Thoracic aorta (tissue), 2 donors: ENCODE measurements at places on chromosomes 6 and 20. TPM values are rescaled to one million over a fixed set of nuclear protein-coding genes. Genes with fewer than 3 reads are reported as not detected.

EFCAB8 gene
- total RNA-seq = 1.5 TPM

- DNase-seq = no peak
- H3K27me3 ChIP-seq = no peaks in the 10 kb centered on the region
- H3K36me3 ChIP-seq = no peaks in the 10 kb centered on the region
- H3K27ac ChIP-seq = no peak overlapping the region
- no peaks in the 10 kb centered on the region for H3K4me1 ChIP-seq
Observed at GRCh38 chr6:134756374-134757025, 193.4 kb downstream of the ALDH8A1 start.

GRCh38 chr6:435441-436307 is 44.1 kb downstream of the IRF4 start:
- no peaks in the 10 kb centered on the region for H3K27me3 ChIP-seq
- no peak for DNase-seq
- no peaks in the 10 kb centered on the region for H3K36me3 ChIP-seq
- H3K4me1 ChIP-seq = no peaks in the 10 kb centered on the region
- no peak overlapping the region for H3K27ac ChIP-seq

DNA sequence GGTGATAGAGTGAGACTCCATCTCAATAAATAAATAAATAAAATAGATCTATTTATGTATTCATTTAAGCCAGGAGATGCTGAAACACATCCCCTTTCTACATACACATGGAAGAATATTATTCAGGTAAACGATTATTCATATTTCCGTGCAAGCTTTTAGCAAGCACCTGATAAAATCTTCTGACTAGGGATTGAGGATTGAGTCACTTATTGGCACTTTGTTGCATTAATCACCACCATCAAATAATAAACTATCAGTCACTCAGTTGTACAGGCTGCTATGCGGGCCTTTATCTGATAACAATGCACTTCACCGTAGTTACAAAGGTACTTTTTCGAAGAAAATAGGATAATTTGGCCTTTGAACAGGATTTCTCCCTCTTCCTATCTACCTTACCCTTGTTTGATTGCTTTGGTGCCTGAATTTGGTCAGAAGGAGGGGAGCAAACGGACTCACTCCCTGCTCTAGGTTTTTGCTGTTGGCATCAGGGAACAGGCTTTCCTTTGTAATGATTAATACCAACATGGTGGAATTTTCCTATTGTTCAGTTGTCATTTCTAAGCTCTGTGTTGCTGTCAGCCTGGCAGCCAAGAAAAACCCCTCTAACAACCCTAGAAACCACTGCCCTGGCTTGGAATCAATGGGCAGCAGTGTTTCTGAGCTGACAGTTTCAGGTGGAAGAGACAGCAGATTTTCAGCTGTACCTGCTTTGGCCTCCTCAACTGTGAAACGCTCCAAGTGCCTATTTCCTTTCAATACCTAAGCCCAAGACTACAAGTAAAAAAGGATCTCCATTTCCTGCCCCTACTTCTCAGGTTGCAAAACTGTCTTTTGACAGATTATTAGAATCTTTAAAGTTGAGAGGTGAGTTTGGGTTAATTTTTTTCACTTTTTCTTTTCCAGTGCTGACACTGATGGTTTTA is 63.0 kb downstream of the MYB start:
- H3K4me3 ChIP-seq = no peak overlapping the region
- no peaks in the 10 kb centered on the region for H3K36me3 ChIP-seq
- no peaks in the 10 kb centered on the region for H3K4me1 ChIP-seq
- H3K27ac ChIP-seq = no peak overlapping the region
- no peaks in the 10 kb centered on the region for H3K27me3 ChIP-seq

MLIP gene
- not detected for total RNA-seq

DNA sequence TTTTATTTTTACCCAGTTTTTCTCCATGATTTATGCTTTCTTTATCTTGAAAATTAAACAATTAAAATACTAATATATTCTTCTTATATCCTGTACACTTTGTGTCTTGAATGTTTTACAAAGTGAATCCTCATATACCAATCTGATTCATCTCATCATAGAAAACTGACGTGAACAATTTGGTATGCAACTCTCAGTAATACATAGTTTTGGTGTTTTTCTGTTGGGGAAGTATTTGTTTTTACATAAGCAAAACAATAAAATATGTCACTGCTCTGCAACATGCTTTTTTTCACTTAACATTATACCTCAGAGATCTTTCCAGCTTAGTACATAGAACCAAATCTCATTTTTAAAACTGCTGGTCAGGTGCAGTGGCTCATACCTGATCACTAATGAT is 14.7 kb downstream of the DNAAF9 start:
- no peak for DNase-seq
- H3K27me3 ChIP-seq = no peaks in the 10 kb centered on the region
- H3K4me3 ChIP-seq = no peak overlapping the region
- H3K36me3 ChIP-seq = no peaks in the 10 kb centered on the region
- H3K4me1 ChIP-seq = peaks cover 5% of the 10 kb centered on the region

GRCh38 chr6:33128318-33128717 is 52.5 kb downstream of the HLA-DPB1 start:
- no peaks in the 10 kb centered on the region for H3K4me1 ChIP-seq
- no peak overlapping the region for H3K4me3 ChIP-seq
- H3K27ac ChIP-seq = no peak overlapping the region
- no peaks in the 10 kb centered on the region for H3K27me3 ChIP-seq

BTNL2 gene
- not detected for total RNA-seq

OXT gene
- not detected for total RNA-seq

- no peaks in the 10 kb centered on the region for H3K27me3 ChIP-seq
- peaks cover 15% of the 10 kb centered on the region for H3K4me1 ChIP-seq
- H3K4me3 ChIP-seq = no peak overlapping the region
- no peak for DNase-seq
- no peaks in the 10 kb centered on the region for H3K36me3 ChIP-seq
Observed at GRCh38 chr6:43092635-43093034, 16.5 kb downstream of the PTK7 start.

DNA sequence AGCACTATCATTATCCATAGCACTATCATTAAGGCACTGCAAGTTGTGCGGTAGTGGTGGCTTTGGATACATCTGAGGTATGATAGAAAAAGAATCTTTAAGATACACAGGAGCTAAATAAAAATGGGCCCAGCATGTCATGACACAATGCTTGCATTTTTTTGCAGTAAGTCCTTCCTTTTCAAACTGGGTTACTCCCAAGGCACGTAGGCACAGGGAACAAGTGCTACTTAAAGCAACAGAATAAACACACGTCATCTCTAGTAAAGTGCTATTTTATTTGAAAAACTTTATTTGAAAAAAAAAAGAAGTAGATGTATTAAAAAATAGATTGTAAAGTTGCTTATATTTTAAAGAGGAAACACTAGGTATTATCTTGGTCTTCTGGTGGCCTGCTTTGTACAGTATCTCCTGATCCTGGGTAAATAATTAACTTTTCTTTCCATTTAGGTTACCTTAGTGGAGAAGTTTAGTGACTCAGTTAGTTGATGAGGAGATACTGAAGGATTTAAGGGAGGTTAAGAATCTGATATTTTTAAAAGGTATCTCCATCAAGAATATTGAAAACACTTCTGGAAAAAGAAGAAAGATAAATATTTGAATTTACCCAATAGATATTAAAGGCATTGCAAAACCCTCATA is 129.6 kb downstream of the EDN1 start:
- no peak for DNase-seq
- peak overlapping the region; percentile 29 for H3K27ac ChIP-seq
- H3K4me1 ChIP-seq = peaks cover 31% of the 10 kb centered on the region
- no peaks in the 10 kb centered on the region for H3K36me3 ChIP-seq
- H3K27me3 ChIP-seq = no peaks in the 10 kb centered on the region

DNA sequence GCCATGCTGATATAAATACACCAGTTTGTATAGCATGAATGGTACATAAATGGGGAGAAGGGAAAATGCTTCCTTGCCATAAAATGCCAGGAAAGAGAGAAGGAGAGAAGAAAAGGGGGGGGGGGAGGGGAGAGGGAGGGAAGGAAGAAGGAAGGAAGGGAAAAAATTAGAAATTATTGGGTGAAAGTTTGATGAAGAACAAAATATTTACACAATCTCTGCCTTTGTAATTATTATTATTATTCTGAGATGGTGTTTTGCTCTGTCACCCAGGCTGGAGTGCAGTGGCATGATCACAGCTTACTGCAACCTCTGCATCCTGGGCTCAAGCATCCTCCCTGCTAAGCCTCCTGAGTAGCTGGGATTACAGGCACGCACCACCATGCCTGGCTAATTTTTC is 10.2 kb upstream of the ZDHHC14 start:
- no peaks in the 10 kb centered on the region for H3K4me1 ChIP-seq
- DNase-seq = no peak
- H3K36me3 ChIP-seq = no peaks in the 10 kb centered on the region
- no peaks in the 10 kb centered on the region for H3K27me3 ChIP-seq
- no peak overlapping the region for H3K27ac ChIP-seq

GRCh38 chr20:16005915-16006493 is 567.2 kb downstream of the KIF16B start:
- H3K36me3 ChIP-seq = no peaks in the 10 kb centered on the region
- no peak overlapping the region for H3K27ac ChIP-seq
- H3K4me3 ChIP-seq = no peak overlapping the region
- H3K4me1 ChIP-seq = no peaks in the 10 kb centered on the region

MAS1 gene
- total RNA-seq = 0.27 TPM

LGSN gene
- not detected for total RNA-seq

TXLNB gene
- 0.49 TPM for total RNA-seq

DNA sequence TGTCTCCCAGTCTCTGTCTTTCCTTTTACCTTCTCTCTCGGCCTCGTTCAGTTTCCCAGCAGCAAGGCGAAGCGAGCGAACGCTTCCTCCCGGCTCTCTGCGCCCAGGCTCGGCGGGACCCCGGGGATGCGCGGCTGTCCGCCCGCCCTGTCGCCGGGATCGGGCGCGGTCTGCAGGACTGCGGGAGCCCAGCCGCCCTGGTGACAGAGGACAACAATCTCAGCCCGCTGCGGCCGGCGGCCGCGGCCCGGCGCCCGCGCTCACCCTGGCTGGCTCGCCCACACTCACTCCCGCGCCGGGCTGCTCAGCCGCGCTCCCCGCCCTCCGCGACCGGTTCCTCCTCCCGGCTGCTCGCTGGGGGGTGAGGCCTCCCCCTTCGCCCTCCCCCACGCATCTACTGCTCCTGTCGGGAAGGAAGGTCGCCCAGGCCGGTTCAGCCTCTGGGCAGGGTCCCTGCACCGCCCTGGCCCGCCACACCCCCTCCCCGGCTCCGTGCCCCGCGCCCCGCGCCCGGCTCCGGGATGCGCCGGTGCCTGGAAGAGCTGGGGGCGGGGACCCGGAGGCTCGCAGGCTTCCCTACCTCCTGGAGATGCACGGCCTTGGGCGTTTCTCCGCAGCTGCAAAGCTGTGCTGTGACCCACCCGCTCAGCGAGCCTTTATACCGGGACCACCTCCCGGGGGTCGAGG is 410 bp downstream of the SYNE1 start:
- no peaks in the 10 kb centered on the region for H3K4me1 ChIP-seq
- no peaks in the 10 kb centered on the region for H3K36me3 ChIP-seq
- H3K27ac ChIP-seq = no peak overlapping the region
- DNase-seq = no peak

- H3K4me3 ChIP-seq = no peak overlapping the region
- no peak for DNase-seq
- H3K27me3 ChIP-seq = no peaks in the 10 kb centered on the region
- no peak overlapping the region for H3K27ac ChIP-seq
Observed at GRCh38 chr6:150723857-150724256, 124.2 kb downstream of the PLEKHG1 start.

VWA7 gene
- 0.68 TPM for total RNA-seq

GRCh38 chr20:40954521-40955165 is 74.0 kb upstream of the TOP1 start:
- H3K27ac ChIP-seq = no peak overlapping the region
- no peaks in the 10 kb centered on the region for H3K4me1 ChIP-seq
- no peaks in the 10 kb centered on the region for H3K27me3 ChIP-seq
- no peaks in the 10 kb centered on the region for H3K36me3 ChIP-seq
- H3K4me3 ChIP-seq = no peak overlapping the region

DNA sequence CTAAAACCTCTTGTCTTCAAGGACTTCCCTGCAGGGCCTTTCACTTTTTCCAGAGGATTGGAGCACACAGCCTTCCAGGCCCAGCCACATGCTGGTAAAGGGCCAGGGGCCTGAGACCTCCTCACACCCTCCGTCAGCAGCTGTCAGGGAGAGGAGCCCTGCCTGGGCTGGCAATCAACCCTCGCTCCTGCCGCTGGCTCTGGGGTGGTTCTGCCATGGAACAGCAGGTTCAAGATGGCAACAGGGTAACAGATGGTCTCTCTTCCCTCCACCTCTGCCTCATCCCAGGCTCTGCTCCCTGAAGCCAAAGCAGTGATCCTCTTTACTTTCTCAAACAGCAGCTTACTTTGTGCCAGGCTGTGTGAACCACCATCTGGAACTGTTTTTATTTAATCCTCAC is 23.8 kb downstream of the PCNA start:
- no peaks in the 10 kb centered on the region for H3K4me1 ChIP-seq
- no peaks in the 10 kb centered on the region for H3K27me3 ChIP-seq

DNA sequence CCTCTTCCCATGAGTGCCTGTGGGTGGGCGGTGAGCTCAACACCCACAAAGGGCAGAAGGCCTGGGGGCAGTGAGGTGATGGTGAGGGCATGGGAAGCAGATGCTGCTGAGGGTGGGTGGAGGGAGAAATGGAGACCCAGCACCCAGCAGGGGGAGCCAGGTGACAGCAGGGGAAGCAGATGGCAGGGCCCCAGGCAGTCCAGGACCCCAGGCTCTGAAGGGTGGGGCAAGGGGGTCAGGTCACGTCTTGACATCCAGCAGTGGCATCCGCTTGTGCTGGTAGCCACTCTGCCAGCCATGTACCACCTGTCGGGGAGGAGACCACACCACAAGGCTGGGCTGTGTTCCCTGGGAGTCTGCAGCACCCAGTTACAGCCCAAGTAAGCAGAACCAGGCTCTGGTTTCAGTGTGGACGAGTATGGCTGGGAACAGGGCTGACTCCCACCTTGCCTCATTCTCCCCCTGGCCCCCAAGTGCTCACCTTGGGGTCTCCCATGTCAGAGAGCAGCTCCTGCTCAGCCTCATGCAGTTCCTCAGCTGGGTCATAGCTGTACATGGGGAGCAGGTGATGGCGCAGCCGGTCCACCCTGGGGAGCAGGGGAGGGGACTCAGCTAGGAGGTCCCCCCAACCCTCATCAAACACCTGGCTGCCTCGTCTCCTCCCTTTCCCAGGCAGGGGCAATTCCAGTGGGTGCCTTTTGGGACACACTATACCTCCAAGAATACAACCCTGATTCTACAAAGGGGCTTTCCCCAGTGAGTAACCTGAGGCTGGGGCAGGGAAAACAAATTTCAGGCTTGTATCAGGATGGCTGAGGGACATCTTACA is 2.0 kb downstream of the SMIM29 start:
- H3K4me1 ChIP-seq = peaks cover 30% of the 10 kb centered on the region
- no peak for DNase-seq
- no peak overlapping the region for H3K4me3 ChIP-seq
- no peaks in the 10 kb centered on the region for H3K27me3 ChIP-seq

- H3K36me3 ChIP-seq = peaks cover 11% of the 10 kb centered on the region
- H3K4me3 ChIP-seq = no peak overlapping the region
- H3K27ac ChIP-seq = no peak overlapping the region
- H3K27me3 ChIP-seq = no peaks in the 10 kb centered on the region
- no peak for DNase-seq
Observed at GRCh38 chr6:147255948-147256674, 51.9 kb downstream of the STXBP5 start.

DNA sequence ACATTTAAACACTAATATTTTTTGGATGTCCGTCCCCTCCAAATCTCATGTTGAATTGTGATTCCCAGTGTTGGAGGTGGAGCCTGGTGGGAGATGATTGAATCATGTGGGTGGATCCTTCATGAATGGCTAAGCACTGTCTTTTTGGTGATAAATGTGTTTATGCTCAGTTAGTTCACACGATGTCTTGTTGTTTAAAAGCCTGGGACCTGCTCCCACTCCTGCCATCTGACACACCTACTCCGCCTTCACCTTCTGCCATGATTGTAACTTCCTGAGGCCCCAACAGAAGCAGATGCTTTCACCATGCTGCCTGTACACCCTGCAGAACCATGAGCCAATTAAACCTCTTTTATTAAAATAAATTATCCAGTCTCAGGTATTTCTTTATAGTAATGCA is 114.7 kb downstream of the TNFAIP3 start:
- H3K27ac ChIP-seq = no peak overlapping the region
- no peaks in the 10 kb centered on the region for H3K27me3 ChIP-seq
- no peak for DNase-seq
